ENCODE measurements at places on chromosomes 3 and 15.
A peak's percentile ranks its signal among the peaks of the same experiment; 100 is the strongest.

- peaks cover 11% of the 10 kb centered on the region for H3K36me3 ChIP-seq
- H3K27me3 ChIP-seq = peaks cover 4% of the 10 kb centered on the region
- DNase-seq = no peak
- H3K4me1 ChIP-seq = peaks cover 7% of the 10 kb centered on the region
- no peak overlapping the region for H3K4me3 ChIP-seq
Observed at GRCh38 chr3:28172748-28173147, 68.7 kb upstream of the CMC1 start.

DNA sequence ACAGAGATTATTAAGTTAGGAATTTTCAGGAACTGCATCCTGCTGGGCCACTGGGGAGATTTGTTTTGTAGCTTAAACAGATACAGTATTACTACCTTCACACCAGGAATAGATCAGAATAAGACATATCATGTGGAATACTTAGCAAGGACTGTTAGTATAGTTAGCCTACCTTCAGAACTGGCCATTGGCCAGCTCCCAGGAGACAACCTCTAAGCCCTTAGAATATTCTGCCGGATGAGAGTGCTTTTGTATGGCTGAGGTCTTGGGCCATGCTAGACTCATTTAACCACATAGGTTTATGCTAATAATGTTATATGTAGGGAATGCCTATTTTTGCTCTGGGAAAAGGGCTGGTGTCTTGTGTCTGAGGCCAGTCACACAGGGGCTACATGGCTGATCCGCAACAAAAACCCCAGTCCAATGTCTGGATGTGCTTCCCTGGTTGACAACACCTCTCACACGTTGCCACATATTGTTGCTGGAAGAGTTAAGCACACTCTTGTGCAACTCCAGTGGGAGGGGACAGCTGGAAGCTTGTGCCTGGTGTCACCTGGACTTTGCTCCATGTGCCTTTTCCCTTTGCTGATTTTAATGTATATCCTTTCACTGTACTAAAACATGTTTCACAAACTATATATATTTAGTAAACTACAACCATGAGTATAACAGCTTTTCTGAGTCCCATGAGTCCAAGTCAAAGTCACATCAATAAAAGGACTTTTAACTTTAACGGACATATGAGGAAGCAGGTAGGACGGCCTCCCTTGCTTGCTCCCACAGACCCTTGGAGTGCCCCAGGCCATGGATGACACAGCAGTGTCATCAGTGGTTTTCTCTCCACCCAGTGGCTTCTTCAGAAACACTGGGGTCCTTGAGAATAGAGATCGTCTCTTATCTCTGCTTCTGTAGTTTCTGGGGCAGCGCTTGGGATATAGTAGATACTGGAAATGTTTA lies 118.0 kb upstream of the C3orf80 start:
- no peak for DNase-seq
- H3K27ac ChIP-seq = no peak overlapping the region
- no peak overlapping the region for H3K4me3 ChIP-seq

DNA sequence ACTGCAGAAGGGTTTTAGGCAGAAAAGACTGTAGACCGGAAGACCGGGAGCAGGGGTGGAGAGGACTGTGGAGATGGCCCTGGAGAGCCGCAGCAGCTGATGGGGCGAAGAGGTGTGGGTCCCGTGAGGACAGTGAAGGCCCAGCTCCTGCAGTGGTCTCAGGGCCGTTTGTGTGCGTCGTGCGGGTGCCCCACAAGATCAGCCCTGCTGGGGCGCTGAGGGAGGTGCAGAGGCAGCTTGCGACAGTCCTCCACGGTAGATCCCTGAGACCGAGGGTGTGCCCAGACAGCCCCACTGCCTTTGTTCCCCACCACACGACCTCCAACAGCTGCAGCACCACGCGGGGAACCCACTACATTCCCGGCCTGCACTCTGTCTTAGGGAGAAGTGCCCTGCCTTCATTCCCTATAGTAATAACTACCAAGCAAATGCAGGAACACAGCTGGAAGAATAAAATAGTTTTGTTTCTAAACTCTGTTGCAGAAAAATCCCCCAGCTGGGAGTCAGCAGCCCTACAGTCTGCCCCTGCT lies 19.0 kb upstream of the CRABP1 start:
- H3K36me3 ChIP-seq = no peaks in the 10 kb centered on the region
- no peaks in the 10 kb centered on the region for H3K4me1 ChIP-seq
- no peak overlapping the region for H3K27ac ChIP-seq
- H3K4me3 ChIP-seq = no peak overlapping the region

GRCh38 chr15:35195649-35196048 lies 110.6 kb upstream of the NANOGP8 start:
- H3K4me3 ChIP-seq = no peak overlapping the region
- H3K27me3 ChIP-seq = no peaks in the 10 kb centered on the region
- H3K36me3 ChIP-seq = no peaks in the 10 kb centered on the region
- DNase-seq = no peak

- H3K4me3 ChIP-seq = no peak overlapping the region
- H3K36me3 ChIP-seq = no peaks in the 10 kb centered on the region
- no peak overlapping the region for H3K27ac ChIP-seq
- no peaks in the 10 kb centered on the region for H3K27me3 ChIP-seq
- DNase-seq = no peak
Observed at GRCh38 chr3:147914532-147914931, 505.4 kb downstream of the ZIC1 start.

DNA sequence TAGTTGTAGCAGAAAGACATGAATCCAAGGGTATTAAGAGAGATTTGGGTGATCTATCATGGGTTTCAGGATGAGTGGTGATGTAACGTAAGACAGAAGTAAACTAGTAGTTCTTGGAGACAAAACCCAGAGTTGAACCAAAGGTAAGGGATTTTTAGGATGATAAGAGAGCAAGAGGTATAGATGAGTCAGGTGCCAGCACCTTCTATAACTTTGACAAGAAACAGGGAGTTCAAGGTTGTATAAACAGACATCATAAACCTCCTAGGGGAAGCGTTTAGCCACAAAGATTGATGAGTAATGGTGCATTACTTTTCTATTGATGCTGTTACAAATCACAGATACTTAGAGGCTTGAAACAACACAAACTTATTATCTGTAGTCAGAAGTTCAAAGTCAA lies 447.3 kb upstream of the ARHGEF26 start:
- peaks cover 10% of the 10 kb centered on the region for H3K4me1 ChIP-seq
- DNase-seq = no peak
- no peak overlapping the region for H3K4me3 ChIP-seq
- peak overlapping the region; percentile 2 for H3K27ac ChIP-seq
- H3K27me3 ChIP-seq = peaks cover 3% of the 10 kb centered on the region
- H3K36me3 ChIP-seq = peaks cover 3% of the 10 kb centered on the region
